ENCODE measurements at places on chromosomes 6 and 20.

DNA sequence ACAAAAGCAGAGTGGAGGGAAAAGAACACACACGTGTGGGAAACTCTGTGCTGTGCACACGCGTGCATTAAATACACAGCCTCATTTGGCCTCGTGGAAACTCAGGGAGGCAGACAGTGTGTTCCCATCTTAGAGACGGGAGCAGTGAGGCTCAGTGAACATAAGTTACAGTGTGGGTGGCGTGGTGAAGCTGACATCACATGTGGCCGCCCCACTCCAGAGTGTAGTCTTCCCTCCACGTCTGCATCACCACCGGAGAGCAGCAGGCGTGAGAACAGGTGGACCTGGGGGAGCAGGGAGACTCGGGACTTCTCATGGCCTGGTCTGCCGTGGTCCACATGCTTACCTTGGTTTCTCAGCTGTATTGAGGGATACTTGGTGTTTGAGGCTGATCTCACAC, 51.7 kb downstream of the THBS2 start:
- no peak for DNase-seq

- no peak for DNase-seq
Measured at GRCh38 chr20:9302091-9302462, 212.3 kb upstream of the LAMP5 start.

- DNase-seq, result no peak
Measured at GRCh38 chr20:17379651-17380050, 151.5 kb downstream of the BFSP1 start.

- DNase-seq, result no peak
Measured at GRCh38 chr6:165574220-165575157, 88.6 kb downstream of the PDE10A start.

DNA sequence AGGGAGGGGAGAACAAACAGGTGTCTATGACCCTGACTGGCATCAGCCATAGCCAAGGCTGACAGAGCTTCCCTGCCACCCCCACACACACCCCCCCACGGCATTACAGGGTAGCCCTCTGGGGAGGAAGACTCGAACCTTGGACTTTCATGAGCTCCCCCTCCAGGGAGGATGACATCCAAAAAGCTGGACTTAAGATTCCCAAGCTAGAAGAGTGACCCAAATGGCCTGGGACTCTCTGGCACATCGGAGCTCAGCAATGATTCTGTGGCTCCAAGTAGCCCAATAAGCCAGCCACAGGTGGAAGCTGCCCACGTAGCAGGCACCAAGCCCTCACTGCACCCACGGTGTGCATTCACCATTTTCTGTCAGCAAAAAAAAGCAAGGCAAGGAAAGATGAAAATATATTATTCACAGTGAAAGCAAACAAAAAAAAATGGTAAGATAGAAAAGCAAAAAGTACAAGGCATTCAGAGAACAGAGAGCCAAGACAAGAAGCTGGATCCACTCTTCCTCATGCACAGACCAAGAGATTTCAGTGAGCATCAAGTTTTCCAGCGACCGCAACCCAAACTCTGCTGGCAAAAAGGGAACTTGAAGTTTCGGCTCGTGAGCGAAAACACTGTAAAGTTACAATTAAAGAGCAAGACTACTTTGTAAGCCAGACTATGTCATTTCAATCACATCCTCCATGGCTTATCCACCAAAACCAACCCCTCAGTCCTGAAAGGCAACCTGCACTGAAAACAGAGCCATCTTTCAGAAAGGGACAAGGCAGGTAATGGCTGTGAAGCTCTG, 10.9 kb downstream of the JAG1 start:
- no peak for DNase-seq

GRCh38 chr6:82385102-82385501, 21.5 kb downstream of the TPBG start:
- DNase-seq, result no peak

DNA sequence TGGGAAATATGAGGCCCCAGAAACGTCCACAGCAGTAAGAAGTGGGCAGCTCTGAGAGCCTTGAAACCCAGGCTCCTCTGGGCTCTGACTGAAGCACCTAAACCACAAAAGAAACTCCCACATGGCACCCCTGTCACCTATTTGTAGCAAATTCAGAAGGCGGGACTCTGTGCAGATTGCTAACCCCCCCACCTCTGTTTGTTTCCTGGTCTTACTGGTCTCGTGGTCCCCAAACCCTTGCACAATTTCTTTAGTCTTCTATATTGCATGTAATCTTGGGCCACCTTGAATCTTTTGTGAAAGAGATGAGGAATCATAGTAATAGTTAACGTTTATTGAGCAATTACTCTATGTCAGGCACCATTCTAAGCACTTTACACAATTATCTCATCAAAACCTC, 154.3 kb downstream of the PREX1 start:
- DNase-seq, result no peak

DNA sequence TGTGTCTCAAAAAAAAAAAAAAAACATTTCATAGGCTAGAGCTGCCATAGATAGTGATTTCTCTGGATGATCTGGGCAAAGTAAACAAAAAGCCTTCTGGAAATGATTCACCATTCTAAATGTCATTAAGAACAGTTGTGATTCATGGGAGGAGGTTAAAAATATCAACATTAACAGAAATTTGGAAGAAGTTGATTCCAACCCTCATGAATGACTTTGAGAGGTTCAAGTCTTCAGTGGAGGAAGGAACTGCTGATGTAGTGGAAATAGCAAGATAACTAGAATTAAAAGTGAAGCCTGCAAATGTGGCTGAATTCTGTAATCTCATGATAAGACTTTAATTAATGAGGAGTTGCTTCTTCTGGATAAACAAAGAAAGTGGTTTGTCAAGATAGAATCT, 26.8 kb upstream of the MMP24 start:
- DNase-seq, result no peak

- DNase-seq, result no peak
Measured at GRCh38 chr6:87808005-87808757, 106.1 kb upstream of the AKIRIN2 start.

GRCh38 chr6:125363039-125363823, 61.5 kb upstream of the HDDC2 start:
- DNase-seq, result no peak

- no peak for DNase-seq
Measured at GRCh38 chr20:33387177-33387576, 14.1 kb downstream of the CDK5RAP1 start.

GRCh38 chr6:4858194-4859015, 82.2 kb downstream of the CDYL start:
- no peak for DNase-seq

GRCh38 chr6:154395316-154395715, 38.7 kb upstream of the IPCEF1 start:
- no peak for DNase-seq

DNA sequence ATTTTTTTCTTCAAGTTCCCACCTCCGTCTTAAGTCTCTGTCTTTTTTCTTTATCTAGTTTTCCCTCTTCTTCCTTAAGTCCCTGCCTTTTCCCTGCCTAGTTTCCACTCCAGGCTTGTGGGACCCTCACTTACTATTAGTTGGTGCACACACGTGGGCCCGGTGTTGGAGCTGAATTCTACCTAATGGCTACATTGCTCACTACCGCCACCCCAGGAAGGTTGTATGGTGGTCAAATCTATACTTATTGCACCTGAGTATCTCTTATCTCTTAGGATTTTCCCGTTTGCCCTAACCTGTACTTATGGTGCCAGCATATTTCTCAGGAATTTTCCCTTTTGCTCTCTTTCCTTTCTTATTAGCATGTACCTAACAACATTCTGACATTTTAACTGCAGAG, 692.8 kb downstream of the EPM2A start:
- no peak for DNase-seq

DNA sequence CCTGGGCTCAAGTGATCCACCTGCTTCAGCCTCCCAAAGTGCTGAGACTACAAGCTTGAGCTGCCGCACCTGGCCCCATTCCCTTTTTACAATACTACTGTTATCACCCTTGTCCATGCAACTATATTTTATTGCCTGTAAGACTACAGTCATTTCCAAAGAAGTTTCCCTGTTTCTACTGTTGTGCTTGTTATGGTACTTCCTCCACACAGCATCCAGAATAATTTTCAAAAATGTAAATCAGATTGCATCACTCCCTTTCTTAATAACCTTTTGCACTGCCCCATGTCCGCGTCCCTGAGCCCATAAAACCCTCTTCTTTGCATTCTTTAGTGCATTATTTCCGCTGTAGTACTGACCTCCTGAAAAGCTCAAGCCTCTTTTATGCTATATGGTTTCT, 128.9 kb upstream of the AKIRIN2 start:
- DNase-seq, result no peak

DNA sequence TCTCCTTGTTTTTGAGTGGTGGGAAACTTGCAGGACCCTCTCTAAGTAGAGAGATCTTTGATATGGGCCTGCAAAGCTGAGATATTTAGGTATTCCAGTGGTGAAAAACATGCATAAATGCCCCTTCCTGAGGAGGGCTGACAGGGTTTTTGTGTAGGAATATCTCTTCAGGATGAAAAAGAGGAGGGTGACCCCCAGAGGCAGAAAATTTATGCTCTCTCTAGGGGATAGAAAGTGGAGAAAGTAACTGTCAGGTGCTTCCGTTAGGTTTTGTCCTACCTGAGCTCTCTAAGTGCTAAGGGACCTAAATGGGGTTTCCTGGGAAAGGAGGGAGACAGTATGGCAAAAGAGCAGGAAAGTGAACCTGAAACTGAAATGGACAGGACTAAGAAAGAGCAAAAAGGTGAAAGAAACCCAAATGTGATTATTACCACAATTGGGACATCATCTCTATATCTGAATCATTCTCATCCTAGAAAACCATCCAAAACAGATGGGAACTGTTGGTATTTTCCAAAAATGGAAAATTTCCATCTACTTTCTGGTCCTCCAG, 2.0 kb downstream of the COL19A1 start:
- DNase-seq, result no peak

- DNase-seq, result no peak
Measured at GRCh38 chr6:69061066-69061465, 426.0 kb downstream of the ADGRB3 start.

GRCh38 chr6:134662077-134662700, 287.7 kb downstream of the ALDH8A1 start:
- no peak for DNase-seq

- DNase-seq, result no peak
Measured at GRCh38 chr6:164230259-164230658, 815.7 kb downstream of the QKI start.

GRCh38 chr20:9595763-9596162, 81.4 kb downstream of the LAMP5 start:
- DNase-seq, result no peak

GRCh38 chr20:33082546-33082945, 3.1 kb downstream of the BPIFB4 start:
- no peak for DNase-seq

- no peak for DNase-seq
Measured at GRCh38 chr20:24658920-24659660, 189.7 kb downstream of the SYNDIG1 start.

DNA sequence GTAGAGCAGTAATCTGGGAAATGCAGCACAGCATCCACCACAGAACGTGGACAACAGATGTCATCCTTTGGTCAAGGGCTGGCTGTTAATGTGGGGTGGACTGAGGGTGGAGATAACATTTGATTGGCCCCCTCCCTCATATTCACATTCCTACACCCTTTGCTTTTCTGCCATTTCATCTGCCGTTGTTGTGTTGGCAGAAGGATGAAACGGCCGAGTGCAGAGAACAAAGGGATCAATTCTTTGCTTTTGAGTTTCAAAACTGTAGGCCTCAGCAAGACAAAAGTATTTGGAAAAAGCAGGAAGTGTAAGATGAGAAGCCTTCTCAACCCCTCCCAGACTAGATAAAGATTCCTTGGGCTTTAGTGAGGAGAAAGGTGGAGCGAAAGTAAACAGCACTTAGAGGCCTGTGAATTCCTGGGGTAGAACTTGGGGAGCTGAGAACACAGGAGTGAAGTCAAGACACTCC, 74.2 kb upstream of the PHIP start:
- DNase-seq, result no peak

- no peak for DNase-seq
Measured at GRCh38 chr6:169277619-169278018, 24.0 kb upstream of the THBS2 start.

DNA sequence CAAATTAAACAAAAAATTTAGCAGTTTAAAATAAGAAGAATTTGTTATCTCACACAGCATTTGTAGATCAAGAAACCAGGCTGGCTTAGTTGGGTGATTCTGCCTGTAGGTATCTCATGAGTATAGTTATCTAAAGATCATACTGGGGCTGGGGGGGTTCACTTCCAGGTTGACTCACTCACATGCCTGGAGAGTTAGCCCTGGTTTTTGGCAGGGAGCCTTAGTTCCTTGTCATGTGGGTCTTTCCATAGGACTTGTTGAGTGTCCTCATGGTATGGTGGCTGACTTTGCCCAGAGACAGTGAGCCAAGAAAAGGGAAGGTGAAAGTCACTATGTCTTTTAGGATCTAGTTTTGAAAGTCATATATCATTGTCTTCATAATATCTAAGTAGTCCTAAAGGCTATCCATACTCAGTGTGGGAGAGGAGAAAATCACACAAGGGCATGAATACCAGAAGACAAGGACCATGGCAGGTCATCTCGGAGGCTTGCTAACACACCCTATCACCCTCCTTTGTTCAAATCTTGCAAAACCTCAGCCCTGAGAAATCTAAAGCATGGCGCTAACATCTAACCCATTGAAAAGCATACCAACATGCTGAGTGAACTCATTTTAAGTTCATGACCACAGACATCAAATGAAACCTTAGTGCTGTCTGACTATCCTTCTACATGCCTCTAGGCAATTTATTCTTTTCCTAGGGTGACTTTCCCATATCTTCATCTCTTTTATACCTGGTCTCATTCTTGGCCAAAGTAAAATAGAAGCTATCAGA, 39.2 kb downstream of the CYP24A1 start:
- DNase-seq, result no peak

- DNase-seq, result no peak
Measured at GRCh38 chr6:5439749-5440148, 178.4 kb downstream of the FARS2 start.

DNA sequence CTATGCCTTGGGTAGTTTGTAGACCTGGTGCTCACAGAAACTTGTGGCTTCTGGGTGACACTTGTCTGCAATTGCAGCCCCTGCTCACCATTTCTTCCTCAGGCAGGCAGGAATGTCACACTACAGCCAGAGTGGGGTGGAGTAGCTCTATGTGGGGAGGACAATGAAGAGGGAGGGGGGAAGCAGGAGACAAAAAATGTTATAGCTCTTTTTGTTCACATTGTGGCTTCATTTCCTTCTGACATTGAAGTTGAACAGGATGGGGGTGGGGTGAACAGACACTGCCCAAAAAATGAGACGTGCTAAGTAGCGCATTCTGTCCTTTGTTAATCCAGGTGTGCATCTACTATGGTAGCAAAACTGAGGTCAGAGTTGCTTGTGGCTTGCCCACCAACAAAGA, at the start of gene THEMIS:
THEMIS (minus strand) TSS at position 124 of the 400 bp plus-strand sequence. CDS start 126 bp downstream, outside the sequence.
- no peak for DNase-seq

GRCh38 chr20:4111440-4112411, 96.4 kb upstream of the RNF24 start:
- DNase-seq, result no peak

GRCh38 chr6:4931530-4932227, 72.2 kb downstream of the RPP40 start:
- DNase-seq, result no peak

- DNase-seq, result no peak
Measured at GRCh38 chr6:142821860-142822259, 123.1 kb downstream of the HIVEP2 start.

Data from T-helper 1 cell (primary cell).